Naive thymus-derived CD8-positive, alpha-beta T cell (primary cell): ENCODE measurements at places on chromosomes 2 and 18.

GRCh38 chr2:120986898-120987650, 251.4 kb downstream of the GLI2 start:
- no peak for DNase-seq

DNA sequence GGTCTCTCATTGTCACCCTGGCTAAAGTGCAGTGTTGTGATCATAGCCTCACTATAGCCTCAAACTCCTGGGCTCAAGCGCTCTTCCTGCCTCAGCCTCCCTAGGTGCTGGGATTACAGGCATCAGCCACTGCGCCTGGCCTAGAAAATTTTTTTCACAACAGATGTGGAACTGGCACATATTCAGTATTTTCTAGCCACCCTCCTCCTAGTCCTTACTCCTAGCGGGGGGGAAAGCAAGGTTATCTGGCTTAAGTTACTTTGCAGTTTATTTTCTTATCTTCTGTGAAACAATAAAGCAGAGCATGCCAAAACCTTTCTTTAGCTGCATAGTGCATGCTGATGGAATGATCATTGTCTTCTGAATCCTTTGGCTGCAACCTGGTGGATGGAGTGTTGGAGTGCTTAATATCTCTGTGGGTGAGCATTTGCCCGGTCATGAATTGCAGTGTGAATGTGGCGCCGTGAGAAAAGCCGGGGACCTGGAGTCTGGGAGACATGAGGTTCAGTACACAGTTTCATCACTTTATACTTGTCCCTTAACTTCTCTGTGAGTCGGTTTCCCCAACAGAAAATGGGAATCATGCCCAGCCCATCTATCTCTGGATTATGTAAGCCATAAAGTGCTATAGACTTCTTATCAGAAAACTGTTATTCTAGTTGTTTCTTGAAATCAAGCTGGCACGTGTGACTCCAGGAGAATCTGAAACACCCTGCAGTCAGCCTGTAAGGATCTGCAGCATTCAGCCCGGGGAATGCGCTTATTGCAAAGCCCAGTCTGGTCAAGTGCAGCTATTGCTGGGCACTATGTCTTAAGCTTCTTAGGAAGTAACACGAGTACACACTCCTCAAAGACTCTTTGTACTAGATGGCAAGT, 38.2 kb upstream of the MAP3K20 start:
- DNase-seq = no peak

- DNase-seq = no peak
These were observed 29.4 kb downstream of the CAPN13 start for GRCh38 chr2:30777661-30778505.

GRCh38 chr2:219335373-219335786, 2.8 kb upstream of the RESP18 start:
- DNase-seq = no peak

DNA sequence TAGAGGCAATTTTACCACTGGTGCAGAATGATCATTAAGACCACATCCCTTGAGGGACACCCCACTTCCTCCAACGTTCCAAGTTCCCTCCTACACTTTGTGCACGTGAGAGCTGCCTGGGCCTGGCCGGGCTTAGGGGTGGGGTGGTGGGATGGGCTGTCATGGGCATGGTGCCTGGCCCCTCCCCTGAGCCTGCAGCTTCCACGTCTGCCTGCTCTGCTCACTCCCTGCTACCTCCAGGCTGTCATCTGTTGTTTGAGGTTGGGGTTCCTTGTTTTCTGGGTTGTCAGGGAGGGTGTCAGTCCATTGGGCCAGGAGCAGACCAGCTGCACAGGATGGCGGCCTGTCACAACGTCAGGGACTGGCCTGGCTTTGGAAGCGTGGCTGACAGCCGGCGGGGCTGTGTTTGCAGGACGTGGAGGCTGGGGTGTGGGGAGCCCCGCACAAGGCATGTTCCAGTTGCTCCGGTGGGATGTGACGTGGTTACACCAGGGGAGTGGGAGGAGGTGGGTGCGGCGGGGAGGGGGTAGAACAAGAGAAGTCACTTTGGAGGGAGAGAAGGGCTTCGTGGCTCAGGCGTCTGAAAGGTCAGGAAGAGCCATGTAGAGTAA, 72.3 kb downstream of the RTP5 start:
- no peak for DNase-seq

DNA sequence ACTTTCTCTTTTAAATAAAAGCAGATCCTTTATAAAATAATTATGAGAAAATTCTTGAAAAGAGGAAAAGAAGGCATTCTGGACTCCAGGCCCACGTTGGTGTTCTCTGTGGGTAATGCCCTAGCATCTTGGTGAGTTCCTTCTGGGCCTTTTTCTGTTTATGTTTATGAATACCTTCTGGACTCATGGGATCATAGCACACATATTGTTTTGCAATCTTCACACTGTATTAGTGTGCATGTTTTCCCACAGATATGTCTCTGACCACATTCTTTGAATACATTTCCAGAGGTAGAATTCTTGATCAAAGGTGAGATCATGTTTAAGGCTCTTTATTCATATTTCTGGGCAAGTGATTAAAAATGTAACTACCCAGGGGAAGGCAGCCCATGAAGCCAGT, 15.9 kb downstream of the GLI2 start:
- no peak for DNase-seq
